Progenitor cell of endocrine pancreas (in vitro differentiated cells): ENCODE measurements at places on chromosomes 12 and 14. TPM values are rescaled to one million over a fixed set of nuclear protein-coding genes. Genes with fewer than 3 reads are reported as not detected.

DNA sequence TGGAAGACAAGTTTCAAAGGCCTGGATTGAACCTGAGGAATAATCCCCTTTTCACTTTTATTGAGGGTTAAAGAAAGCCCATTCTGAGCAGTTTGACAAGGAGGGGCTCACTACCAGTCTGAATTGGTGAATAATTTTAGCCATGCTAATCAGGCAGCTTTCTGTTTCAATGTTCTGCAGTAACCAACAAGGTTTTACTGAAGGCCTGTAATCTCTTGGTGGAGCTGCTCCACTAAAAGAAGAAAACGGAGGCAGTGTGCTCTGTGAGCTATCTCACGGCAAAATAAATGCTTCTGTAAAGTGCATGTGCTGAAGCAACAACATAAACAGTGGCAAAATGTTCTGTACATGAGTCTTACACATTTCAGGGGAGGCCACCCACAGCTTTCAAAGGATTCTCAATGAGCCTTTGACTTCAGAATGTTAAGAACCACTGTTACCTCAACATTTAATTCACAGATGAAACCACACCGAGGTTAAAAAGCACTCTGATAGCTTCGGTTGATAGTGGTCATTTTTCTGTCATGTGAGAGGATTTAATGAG, 111.2 kb downstream of the LRIG3 start:
- no peaks in the 10 kb centered on the region for H3K27me3 ChIP-seq
- peaks cover 28% of the 10 kb centered on the region for H3K4me1 ChIP-seq
- no peak overlapping the region for H3K4me3 ChIP-seq
- H3K27ac ChIP-seq: no peak overlapping the region
- no peak for DNase-seq

Gene GLIPR1L2
- 0.29 and 0.64 TPM in 2 replicates for total RNA-seq

Gene CELA1
- not detected in 2 replicates for total RNA-seq

Gene MIP
- total RNA-seq: not detected in 2 replicates
